Activated B cell treated with CpG ODN at 0.5 μM for 24 hours (primary cell): ENCODE measurements at places on chromosomes 7 and 10. TPM values are rescaled to one million over a fixed set of nuclear protein-coding genes. Genes with fewer than 3 reads are reported as not detected.

ZWINT gene
- 5.0 and 6.6 TPM in 2 replicates for total RNA-seq

GIMAP4 gene
- 0.29 and 0.40 TPM in 2 replicates for total RNA-seq

GRCh38 chr10:11527691-11528255, 83.7 kb downstream of the USP6NL start:
- H3K27me3 ChIP-seq: no peaks in the 10 kb centered on the region
- H3K36me3 ChIP-seq: peaks cover 34% of the 10 kb centered on the region
- H3K4me1 ChIP-seq: peaks cover 67% of the 10 kb centered on the region
- no peak for DNase-seq
- peak overlapping the region; percentile 47 for H3K27ac ChIP-seq

GRCh38 chr10:108362296-108362695, 1197.8 kb upstream of the SORCS1 start:
- no peak for DNase-seq
- no peaks in the 10 kb centered on the region for H3K4me1 ChIP-seq
- H3K4me3 ChIP-seq: no peak overlapping the region
- no peaks in the 10 kb centered on the region for H3K36me3 ChIP-seq
- no peak overlapping the region for H3K27ac ChIP-seq

DNA sequence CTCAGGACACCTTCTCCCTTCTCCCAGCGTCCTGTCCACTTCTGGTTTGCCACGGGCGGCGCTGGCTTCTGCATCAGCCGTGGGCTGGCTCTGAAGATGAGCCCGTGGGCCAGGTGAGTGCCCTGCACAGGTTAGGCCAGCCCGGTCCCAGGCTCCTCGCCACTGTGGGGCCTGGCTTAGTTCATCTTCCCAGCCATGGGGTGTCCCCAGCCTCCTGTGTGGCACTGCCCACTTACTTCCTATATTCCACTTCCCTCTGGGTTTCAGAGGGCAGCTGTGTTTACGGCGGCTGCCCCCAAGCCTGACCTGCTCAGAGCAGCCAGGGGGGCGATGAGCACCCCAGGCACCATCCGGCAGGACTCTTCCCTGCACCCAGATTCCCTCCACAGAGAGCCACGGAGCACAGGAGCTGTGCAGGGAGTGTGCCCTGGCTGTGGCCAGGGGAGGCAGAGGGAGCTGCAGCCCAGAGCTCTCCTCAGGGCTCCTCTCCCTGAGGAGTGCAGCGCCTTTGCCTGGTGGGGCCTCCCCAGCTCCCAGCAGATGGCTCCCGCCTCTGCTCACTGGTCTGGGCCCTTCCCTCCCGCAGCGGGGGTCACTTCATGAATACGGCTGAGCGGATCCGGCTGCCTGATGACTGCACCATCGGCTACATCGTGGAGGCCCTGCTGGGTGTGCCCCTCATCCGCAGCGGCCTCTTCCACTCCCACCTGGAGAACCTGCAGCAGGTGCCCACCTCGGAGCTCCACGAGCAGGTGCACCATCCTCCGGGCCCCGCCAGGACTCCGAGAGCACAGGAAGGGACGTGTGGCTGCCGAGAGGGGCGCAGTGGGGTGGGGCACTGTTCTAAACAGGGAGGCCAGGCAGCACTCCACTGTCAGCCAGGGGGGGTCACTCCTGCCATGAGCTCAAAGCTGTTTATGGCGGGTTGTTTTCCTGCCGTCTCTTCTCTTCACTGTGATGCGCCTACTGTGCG, 6.4 kb downstream of the LFNG start:
- peak overlapping the region; percentile 50 for H3K27ac ChIP-seq
- H3K36me3 ChIP-seq: peaks cover 46% of the 10 kb centered on the region
- no peaks in the 10 kb centered on the region for H3K27me3 ChIP-seq

DNA sequence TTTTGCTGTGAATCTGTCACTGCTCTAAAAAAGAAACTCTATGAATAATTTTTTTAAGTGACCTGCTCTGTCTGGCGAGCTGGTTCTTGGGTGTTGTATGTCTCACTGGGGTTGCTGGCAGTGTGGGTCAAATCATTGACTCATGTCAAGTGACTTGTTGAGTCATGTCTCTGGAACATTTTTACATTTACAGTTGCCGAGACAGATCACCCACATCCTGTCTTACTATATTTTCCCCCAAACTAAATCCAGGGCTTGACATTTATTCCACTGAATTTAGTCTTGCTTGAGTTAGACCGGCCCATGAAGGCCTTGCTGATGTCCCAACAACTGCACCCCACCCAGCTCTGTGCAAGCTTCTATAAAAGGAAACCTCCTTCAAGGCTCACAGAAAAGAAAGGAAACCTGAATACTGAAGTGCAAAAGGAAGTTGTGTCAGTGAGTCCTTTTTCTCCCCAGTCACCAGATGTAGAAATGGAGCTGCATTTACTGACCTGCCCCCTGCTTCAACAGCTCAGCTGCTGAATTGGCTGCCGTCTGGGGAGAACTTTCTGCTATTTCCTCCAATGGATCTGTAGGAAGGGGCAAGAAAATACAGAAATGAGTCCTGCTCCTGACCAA, 290.3 kb downstream of the TNS3 start:
- peaks cover 15% of the 10 kb centered on the region for H3K4me1 ChIP-seq
- no peak overlapping the region for H3K4me3 ChIP-seq
- no peak for DNase-seq
- H3K27ac ChIP-seq: peak overlapping the region; percentile 5
- H3K27me3 ChIP-seq: no peaks in the 10 kb centered on the region
- peaks cover 90% of the 10 kb centered on the region for H3K36me3 ChIP-seq
